Lung (tissue), 17 donors: ENCODE measurements at places on chromosomes 13 and 19. TPM values are rescaled to one million over a fixed set of nuclear protein-coding genes. Genes with fewer than 3 reads are reported as not detected.

DNA sequence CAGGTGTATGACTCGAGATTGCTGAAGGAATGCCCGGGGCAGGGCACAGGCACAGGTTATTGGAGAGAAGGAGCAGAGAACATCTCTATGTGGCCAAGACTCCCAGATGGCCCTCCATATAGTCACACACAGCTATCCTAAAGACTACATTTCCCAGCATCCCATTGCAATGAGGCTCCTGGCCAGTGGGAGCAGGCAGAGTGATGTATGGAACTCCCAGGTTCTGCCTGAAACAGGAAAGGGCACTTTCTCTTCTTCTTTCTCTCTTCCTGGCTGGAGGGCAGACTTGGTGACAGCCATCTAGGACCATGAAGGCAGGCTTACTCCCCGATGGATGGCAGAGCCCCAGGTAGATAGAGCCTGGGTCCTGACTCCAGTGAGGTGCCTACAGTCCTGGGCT, 13.5 kb downstream of the PPP1R13L start:
- no peak for DNase-seq

GRCh38 chr13:78239714-78240113, 321.1 kb upstream of the EDNRB start:
- DNase-seq = no peak

DNA sequence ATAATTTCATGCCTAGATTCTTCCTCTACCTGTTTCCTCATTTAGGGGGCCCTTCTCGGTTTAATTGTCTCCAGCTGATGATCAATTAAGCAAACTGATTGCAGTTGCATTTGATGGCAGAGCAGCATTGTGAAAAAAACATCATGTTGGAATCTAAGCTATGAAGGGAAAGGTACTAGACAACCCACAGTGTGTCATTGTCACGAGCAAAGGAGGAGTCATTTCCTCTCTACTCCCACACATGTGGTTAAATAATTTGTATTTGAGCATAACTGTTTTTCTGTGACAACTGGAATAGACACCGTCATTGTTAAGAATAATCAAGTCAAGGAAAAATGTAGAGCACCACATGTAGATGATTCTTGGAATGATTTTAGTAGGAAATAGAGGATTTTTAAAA, 240.3 kb downstream of the DCT start:
- DNase-seq = no peak

GRCh38 chr19:4140237-4140711, 13.2 kb upstream of the CREB3L3 start:
- peak; percentile 55 for DNase-seq

DNA sequence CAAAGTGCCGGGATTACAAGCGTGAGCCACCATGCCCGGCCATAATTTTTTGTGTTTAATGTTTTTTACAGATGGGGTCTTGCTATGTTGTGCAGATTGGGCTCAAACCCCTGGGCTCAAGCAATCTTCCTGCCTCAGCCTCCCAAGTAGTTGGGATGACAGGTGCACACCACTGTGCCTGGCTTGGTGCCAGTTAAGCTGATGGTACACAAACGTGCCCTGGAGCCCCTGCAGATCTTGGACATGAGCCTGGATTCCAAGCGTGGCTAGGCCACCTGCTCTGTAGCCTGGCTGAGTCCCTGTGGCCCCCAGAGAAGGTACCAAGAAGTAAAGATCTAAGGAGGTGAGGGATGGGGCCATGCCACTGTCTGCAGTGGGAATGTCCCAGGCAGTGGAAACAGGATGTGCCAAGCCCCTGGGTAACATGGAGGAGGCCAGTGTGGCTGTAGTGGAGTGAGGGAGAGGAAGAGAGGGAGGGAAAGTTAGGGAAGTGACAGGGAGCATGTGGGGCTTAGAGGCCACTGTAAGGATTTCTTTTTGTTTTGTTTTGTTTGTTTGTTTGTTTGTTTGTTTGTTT, 7.0 kb downstream of the PRODH2 start:
- no peak for DNase-seq

DNA sequence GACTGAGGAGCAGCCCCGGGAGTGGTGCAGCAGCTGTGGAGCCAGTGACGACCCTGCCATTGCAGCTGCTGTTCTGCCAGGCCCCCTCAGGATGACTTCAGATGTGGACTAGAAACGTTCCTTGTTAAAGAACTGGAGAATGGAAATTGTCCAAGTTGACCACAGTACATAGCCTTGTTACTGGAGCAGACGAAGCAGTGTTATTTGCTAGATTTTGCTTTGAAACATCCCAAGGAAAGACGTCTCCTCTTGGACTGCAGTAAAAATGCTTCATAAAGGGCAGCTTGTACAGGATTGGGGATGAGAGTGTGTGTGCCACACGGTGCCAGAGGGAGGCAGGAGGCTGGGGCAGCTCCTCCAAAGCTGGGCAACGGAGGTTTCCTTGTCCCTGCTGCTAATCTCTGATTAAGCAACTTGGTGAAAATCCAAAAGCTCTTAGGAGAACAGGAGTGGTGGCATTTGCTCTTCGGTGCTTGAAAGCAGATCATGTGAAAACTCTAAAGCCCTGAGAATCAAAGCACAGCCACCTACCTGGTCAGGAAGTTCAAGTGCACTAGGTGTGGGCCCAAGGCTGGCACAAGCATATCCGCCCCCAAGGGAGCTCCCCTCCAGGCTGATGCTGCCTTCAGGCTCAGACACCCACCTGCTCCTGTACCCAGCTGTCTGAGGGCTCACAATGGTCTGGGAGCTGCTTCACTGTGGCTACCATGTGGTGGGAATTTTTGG, 34.5 kb downstream of the SHISA2 start:
- DNase-seq = peak; percentile 42

DNA sequence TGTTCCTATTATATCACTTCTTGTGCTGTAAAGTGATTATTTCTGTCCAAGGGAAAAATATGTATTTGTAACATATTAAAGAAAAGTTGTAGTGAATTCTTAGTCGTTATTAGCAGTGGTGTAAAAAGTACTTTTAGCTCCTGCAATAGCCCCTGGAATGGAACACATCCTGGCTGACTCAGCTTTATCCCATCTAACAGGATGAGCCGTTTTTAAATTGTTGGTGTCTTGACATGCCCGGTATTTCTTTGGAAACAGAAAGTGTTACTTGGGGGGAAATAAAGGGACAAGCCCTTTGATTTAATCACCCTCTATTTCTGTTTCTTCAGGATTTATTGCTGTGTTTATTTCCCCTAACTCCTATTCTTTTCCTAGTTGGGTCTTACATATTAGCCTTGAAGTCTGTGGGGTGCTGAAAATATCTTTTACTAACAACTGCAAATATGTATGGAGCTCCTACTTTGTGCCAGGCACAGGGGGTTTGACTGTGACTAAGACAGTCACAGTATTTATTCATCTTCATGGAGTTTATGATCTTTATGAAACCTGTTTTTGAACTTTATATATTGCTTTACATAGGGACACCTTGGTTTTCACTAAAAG, 17.9 kb downstream of the COG3 start:
- no peak for DNase-seq

DNA sequence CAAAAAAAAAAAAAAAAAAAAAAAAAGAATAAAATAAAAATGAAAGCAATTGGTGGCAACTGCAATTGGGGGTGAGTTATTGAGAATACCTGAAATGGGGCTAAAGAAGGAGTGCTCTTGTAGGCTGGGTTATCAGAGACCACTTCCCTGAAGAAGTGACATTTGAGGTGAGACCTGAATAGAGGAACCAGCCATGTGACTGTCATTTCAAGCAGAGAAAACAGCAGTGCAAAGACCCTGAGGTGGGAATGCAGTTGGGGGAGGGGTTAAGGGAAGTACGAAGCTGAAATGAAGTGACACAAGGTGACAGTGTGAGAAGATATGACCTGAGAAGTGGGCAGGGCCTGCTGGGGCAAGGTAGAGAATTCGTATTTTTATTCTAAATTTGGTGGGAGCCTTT, 4.3 kb upstream of the PALM3 start:
- no peak for DNase-seq

DNA sequence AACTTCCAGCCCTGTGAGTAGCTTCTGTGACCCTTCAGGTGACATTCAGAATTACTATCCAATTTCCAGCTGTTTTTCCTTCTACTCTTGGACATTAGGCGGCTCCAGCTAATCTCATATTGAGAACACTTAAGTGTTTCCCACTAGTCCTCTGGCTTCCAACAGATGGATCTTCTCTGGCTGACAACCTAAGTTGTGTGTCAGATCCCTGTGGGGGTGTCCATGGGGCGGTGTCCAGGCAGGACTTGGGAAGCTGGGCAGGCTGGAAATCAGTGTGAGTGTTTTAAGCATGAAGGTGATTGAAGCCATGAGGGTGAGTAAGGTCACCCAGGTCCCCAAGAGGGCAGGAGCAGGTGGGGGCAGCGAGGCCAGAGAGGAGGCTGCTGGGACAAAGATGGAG, 10.1 kb downstream of the CNOT3 start:
- DNase-seq = no peak

DNA sequence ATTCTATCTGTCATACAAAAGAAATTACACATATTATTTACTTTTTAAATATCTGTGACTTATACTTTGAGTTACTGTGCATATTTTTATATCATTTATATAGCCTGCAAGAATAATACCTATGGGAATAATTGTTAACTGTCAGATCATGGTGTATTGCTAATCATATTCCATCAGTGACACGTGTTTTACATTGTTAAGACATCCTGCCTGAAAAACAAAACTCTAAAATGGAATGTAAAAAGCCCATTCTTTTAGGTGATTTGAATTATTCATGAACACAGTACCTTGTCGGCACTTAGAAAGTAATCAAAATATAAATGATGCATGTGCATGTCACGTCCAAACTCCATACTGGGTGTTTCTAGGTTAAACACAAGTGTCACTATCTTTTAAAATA, 533.8 kb upstream of the PCDH9 start:
- DNase-seq = no peak

GRCh38 chr19:52601025-52601973, 31.2 kb downstream of the ZNF701 start:
- DNase-seq = peak; percentile 93

DNA sequence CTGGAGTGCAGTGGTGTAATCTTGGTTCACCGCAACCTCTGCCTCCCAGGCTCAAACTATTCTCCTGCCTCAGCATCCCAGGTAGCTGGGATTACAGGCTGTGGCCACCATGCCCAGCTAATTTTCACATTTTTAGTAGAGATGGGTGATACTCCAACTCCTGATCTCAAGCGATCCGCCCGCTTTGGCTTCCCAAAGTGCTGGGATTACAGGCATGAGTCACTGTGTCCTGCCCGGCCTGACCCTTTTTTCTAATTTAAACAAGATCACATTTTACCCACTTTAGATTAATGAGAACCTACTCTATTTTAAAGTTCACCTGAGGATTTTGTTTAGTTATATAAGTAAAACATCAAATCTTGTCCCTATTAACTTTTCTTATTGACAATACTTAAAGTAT, 91.8 kb upstream of the POSTN start:
- DNase-seq = no peak

DNA sequence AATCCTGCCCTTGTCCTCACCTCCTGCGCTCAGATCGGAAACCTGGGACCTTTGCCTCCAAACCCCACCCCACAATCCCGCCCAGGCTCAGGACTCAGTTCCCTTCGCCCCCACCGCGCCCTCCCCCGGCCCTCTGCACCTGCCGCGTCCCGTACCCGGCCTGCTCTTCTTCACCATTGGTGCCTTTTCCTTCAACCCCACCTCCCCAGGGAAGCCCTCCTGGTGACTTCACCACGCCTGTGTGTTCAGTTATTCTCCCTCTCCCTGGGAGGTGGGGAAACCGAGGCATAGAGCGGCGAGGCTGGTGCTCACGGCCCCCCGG, 19.3 kb upstream of the TCF3 start:
- DNase-seq = no peak

DNA sequence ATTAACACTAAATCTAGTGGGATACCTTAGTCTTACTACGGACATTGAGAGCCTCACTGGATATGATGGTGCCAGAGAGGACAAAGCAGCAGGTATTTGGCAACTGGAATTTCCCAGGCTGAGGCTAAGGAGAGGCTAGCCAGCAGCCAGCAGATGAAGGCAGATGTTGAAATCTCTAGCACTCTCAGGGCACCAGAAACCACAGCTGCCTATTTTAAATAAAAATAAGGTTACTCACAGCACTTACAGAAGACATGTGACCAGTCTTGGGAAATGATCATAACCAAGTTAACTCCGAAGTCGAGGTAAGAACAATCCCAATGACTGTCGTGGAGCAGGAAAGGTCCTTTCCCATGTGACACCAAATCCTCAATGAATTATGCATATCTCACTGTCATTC, 1726.0 kb downstream of the EFNB2 start:
- no peak for DNase-seq

DCT gene
- polyA plus RNA-seq = 0.02 TPM

FGF9 gene
- 0.05 TPM for polyA plus RNA-seq

EHD2 gene
- polyA plus RNA-seq = 68.0 TPM

KIR2DL1 gene
- polyA plus RNA-seq = 0.14 TPM

TICAM1 gene
- 9.0 TPM for polyA plus RNA-seq

CYP4F22 gene
- 0.07 TPM for polyA plus RNA-seq

ZNF565 gene
- 2.5 TPM for polyA plus RNA-seq

RFPL4AL1 gene
- not detected for polyA plus RNA-seq

SWSAP1 gene
- polyA plus RNA-seq = 4.0 TPM

CEACAM8 gene
- 0.06 TPM for polyA plus RNA-seq

HNRNPUL1 gene
- 96.0 TPM for polyA plus RNA-seq

KLK12 gene
- polyA plus RNA-seq = 9.5 TPM
